ENCODE measurements at places on chromosomes 5 and 9.

- no peak for DNase-seq
Measured at GRCh38 chr5:41772785-41773442, 97.3 kb downstream of the OXCT1 start.

GRCh38 chr5:147452165-147452811 is 57.6 kb downstream of the DPYSL3 start:
- DNase-seq: no peak

GRCh38 chr5:58410441-58410840 is 49.4 kb downstream of the PLK2 start:
- DNase-seq: no peak

GRCh38 chr9:107960916-107961315 is 471.3 kb upstream of the KLF4 start:
- DNase-seq: no peak

GRCh38 chr9:17083258-17083657 is 51.6 kb upstream of the CNTLN start:
- no peak for DNase-seq

DNA sequence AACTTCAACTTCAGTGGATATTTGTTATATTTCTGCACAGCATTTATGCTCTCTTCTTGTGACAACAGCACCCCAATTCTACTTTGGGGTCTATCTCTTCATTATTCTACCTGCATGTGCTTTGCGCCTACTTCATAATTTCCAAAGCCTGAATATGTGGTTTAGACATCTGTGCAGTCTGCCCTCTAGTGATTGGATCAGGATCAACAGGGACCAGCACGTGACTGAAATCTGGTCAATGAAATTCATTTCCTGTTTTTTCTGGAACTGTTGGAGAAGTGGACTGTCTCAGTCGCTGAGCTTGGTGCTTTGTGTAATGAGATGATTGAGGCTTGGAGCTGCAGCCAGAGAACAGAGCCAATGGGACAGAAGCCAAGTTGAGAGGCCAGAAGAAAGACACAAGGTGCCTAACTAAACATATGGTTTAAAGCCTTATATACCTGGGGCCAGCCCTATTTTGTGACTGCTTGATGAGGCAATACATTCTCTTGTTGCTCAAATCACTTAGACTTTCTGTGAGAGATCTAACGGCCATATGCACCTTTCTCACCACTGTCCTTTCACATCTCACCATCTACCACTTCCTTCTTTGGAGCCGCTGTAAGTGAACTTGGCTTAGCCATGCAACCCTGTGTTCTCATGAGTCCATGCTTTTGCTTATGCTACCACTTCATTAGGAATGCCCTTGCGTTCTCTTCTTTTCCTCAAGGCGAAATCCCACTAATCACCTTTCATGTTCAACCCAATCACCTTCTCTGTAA is 68.8 kb upstream of the PPP2R2B start:
- no peak for DNase-seq

Data from transverse colon (tissue), 4 donors.